ENCODE measurements at places on chromosomes 6 and 20.
A peak's percentile ranks its signal among the peaks of the same experiment; 100 is the strongest.

DNA sequence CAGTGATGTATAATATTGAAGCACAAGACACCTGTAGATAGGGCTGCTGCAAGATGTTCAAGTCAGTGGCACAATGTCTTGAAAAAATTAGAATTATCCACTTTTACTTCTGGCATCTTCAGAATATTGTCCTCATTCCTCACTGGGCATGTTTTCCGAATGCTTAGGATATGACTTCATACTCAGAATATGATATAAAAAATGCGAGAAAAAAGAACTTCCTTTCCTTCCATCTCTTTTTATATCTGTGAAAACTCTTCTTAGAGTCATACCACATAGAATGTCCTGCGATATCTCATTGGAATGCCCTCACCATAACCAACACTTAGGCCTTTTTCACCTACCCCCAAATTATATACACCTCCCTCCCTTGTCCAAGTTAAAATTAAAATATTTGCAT lies 4.6 kb downstream of the MAS1L start:
- DNase-seq = no peak
- H3K27me3 ChIP-seq = peaks cover 3% of the 10 kb centered on the region
- no peaks in the 10 kb centered on the region for H3K4me1 ChIP-seq
- no peaks in the 10 kb centered on the region for H3K36me3 ChIP-seq
- no peak overlapping the region for H3K27ac ChIP-seq

GRCh38 chr20:17835934-17836300 lies 132.7 kb downstream of the SNX5 start:
- peak overlapping the region; percentile 82 for H3K27ac ChIP-seq
- H3K27me3 ChIP-seq = no peaks in the 10 kb centered on the region
- H3K36me3 ChIP-seq = no peaks in the 10 kb centered on the region

DNA sequence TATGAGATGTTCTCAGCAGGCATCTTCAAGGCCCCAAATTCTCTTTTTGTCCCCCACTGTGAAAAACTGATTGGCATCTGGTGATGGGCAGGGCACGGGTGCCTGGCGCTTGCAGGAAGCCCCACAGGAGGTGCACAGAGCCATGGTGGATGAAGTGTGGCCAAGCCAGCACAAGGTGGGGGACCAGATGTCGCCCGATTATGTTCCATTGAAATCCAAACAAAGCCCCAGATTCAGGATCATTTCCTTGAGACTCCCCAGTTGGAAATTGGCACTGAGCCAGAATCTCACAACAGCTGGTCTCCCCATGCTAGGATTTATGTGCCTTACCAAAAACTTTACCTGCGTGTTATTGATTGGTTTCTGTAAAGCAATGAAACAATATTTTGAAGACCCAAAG lies 186.1 kb downstream of the ADAT2 start:
- H3K36me3 ChIP-seq = no peaks in the 10 kb centered on the region
- no peaks in the 10 kb centered on the region for H3K4me1 ChIP-seq
- DNase-seq = no peak
- H3K27me3 ChIP-seq = no peaks in the 10 kb centered on the region
- no peak overlapping the region for H3K27ac ChIP-seq
- no peak overlapping the region for H3K4me3 ChIP-seq

DNA sequence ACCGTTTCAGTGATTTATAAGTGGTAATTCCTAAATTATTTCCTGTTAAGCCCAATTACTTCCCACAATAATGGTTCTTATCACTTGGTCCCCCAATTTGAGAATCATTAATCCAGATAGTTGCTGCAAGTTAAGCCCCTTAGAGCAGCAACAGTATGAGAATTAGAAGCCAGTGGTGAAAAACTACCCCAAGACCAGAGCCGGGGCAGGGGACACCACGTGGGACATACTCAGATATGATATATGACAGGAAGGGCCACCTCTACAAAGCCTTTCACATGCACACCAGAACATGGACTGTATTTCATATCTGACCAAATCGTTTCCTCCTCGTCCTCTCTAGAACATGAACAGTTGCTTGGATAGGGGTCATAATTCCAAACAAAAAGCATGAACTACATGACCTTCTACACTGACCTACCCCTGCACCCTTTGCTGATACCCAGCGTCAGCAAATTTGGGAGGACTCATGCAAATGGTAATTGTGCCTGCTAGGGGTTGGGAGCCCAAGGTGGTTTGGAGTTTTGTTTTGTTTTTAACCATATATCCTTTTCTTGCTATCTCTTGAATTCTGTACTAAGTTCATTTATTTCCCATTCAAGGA lies 3.9 kb downstream of the JAG1 start:
- H3K27ac ChIP-seq = peak overlapping the region; percentile 98
- H3K27me3 ChIP-seq = no peaks in the 10 kb centered on the region
- H3K4me1 ChIP-seq = peaks cover 55% of the 10 kb centered on the region
- H3K36me3 ChIP-seq = peaks cover 25% of the 10 kb centered on the region

- H3K36me3 ChIP-seq = peaks cover 8% of the 10 kb centered on the region
- no peaks in the 10 kb centered on the region for H3K27me3 ChIP-seq
- H3K4me1 ChIP-seq = no peaks in the 10 kb centered on the region
- DNase-seq = no peak
- no peak overlapping the region for H3K27ac ChIP-seq
These were observed 39.0 kb downstream of the CAP2 start for GRCh38 chr6:17432356-17432755.

GRCh38 chr20:23151885-23152284 lies 65.8 kb upstream of the CD93 start:
- no peaks in the 10 kb centered on the region for H3K27me3 ChIP-seq
- peak overlapping the region; percentile 69 for H3K27ac ChIP-seq
- DNase-seq = no peak
- H3K36me3 ChIP-seq = no peaks in the 10 kb centered on the region
- peaks cover 3% of the 10 kb centered on the region for H3K4me1 ChIP-seq
